ENCODE measurements at places on chromosomes 12 and 14.

- no peak for DNase-seq
Measured at GRCh38 chr14:80615831-80616230, 325.7 kb downstream of the CEP128 start.

DNA sequence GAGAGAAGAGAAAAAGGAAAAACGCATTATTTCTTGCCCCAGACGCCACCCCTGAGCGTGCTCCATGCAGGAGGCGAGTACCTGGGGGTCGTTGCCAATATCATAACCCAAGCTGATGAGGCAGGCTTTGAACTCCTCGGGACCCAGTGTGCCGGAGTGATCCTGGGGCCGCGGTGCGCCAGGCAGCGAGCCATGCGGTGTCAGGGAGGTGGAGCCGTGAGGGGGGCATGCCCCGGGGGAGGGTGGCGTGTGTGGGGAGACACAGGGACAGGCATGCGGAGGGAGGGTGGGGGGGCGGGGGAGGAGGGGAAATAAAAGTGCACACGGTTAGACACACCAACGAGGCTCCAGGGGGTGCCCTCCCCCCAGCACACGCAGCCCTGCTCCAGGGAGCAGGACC lies 86.0 kb upstream of the ZFP36L1 start:
- no peak for DNase-seq

DNA sequence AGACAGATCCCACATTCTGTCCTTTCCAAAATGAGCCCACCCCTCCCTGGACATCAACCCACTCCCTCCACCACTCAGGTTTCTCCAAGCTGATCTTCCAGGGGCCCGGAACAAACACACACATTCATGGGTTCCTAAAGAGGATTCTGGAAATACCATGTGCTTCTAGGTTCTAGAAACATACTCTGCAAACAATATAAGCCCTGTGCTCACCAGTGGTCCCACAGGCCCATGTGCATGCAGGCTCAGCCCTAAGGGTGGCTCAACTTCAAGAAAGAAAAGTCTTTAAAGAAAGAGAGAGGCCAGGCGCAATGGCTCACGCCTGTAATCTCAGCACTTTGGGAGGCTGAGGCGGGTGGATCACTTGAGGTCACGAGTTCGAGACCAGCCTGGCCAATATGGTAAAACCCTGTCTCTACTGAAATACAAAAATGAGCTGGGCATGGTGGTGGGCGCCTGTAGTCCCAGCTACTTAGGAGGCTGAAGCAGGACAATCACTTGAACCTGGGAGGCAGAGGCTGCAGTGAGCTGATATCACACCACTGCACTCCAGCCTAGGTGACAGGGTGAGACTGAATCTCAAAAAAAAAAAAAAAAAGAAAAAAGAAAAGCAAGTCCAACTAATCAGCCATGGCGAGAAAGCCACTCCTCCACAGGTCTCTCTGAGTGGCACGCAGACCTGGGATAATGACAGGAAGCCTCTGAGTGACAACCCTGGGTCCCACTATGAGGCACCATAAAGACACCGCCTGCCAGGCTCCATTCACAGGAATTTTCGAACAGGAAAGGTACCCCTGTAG lies 59.5 kb upstream of the PNMA1 start:
- no peak for DNase-seq

DNA sequence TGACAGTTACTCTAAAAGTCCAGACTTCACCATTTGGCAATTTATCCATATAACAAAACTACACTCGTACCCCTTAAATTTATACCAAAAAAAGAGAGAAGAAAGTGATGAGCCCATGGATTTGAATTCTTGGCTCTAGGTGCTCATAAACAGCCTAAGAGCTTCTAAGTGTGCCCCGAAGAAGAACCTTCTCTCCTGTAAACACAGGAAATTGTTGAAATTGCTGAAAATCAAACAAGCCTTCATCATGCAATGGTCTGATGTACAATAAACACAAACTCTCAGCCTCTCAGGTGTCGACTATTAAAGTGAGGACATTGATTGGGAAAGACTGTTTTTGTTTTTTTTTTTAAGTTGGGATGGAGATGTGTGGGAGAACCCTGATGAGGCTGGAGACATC lies 21.8 kb downstream of the PDE6H start:
- no peak for DNase-seq

DNA sequence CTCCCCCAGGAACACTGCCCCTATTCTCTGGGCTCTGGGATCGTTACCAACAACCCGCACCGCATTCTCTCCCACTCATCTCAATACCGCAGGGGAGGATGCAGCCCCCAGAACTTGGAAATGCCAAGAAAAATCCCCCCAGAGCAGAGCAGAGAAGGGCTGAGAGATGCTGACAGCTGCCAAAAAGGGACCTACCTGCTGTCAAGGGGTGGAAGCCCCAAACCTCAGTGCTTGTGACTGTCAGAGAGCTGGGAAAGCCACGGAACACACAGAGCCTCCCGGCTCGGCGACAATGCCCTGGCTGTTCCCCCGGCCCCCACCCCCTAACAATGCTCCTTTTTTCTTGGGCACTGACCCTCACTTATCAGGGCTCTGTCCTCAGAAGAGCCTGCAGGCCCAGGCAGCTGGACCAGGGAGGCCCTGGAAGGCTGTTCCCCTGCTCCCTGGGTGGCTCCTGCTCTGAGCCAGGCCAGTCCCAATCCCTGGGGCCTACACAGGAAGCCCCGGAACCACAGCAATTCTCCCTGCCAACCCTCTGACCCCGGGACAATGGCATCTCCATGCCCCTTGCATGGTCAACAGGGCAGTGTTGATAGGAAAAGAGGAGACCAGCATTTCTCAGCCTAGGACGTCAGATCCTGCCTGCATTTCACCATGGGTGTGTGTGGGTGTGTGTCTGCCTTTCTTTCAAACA lies 78.9 kb downstream of the ITPK1 start:
- no peak for DNase-seq

DNA sequence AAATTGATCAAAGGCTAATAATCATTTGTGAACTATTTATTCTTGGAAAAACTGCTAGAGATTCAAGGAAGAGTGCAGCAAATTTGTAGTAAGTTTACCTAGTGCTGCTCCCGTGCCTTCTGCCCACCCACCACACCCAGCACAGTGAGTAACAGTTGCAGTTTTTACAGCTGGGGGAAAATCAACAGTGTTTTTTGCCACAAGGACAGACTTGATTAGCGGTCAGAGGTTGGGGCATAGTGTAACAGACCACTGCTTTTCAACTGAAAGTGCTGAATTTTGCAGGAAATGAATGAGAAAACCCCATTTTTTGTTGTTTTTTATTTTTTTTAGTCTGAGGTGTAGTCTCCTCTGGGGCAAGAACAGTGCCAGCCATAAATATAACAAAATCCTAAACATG lies 7.5 kb upstream of the KLRK1 start:
- DNase-seq = no peak

DNA sequence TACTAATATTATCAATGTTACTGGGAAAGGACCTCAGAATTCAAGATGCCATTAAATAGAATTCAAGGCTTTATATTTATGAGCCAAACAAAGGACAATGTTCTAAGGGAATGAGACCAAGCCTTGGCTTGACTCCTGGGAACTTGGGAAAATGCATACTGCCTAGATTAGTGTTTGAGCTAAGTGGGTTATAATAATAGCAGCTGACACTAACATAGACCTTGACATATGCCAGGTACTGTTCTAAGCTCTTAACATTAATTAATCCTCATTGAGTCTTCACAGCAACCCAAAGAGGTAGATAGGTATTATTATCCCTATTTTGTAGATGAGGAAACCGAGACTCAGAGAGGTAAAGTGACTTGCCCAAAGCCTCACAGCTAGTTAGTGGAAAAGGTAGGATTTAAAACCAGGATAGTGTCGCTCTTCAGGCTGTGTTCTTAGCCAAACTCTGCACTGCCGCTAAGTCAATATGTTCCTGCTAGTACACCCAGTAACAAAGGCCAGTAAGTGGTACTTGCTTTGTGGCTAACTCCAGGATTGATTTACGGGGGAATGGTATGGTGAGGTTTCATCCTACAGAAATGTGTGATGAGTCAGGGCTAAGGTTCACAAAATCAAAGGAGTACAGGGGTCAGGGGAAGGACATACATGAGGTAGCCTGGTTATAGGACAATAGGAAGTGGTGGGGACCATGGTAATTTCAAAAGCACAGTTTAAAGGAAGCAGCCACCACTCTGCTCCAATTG lies 35.8 kb upstream of the PRKAB1 start:
- no peak for DNase-seq

DNA sequence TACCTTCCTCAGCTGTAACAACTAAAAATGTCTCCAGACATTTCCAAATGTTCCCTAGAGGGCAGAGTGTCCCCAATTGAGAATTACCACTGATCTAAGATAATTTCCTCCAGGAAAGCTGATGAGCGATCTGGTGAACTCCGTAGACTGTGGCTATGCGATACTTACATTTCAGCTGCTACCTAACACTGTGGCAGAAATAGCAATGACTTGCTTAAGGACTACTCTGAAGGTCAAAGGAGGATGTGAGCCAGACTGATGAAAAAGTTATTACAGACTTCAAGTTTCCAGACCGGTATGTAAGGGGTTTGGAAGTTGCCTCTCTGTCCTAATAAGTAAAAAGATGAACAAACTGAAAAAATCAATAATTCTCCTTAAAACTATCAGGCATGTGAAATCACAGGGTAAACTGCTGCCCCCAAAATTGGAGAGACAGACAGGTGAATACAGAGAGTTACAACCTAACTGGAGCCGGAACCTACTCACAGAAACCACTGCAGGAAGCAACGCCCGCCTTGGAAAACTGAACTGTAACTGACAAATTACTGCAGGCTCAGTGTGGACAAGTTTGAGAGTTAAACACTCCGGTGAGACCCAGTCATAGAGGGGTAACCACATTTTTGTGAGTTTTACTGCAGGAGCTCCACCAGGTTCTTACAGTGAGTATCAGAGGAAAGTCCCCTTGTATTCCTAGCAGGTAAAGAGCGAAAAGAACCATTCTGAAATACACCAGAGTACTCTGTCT lies 60.0 kb upstream of the PARP11 start:
- DNase-seq = no peak

DNA sequence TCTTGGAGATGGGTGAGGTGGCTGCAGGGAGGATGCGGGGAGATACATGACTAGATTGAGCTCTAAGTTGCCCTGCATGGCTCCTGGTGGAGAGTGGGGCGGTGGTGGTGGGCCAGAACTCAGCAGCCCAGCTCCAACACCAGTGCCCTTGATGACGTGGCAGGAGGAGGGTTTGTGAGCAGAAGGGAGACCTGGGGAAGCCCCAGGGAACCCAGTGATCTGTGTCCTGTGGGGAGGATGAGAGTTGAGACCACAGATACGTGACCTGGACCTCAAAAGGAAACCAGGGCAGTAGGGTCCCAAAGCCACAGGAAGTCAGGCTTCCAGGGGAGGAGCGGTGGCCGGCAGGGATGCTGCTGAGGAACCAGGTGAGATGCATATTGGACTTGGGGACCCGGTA lies 989.1 kb upstream of the TMEM132C start:
- DNase-seq = no peak

GRCh38 chr14:24839617-24840203 lies 205.7 kb upstream of the GZMB start:
- no peak for DNase-seq

GRCh38 chr14:33068040-33068439 lies 129.4 kb downstream of the NPAS3 start:
- no peak for DNase-seq

GRCh38 chr12:57039016-57039798 lies 10.7 kb downstream of the MYO1A start:
- DNase-seq = no peak

GRCh38 chr12:116878567-116879508 lies 2.4 kb downstream of the HRK start:
- no peak for DNase-seq

DNA sequence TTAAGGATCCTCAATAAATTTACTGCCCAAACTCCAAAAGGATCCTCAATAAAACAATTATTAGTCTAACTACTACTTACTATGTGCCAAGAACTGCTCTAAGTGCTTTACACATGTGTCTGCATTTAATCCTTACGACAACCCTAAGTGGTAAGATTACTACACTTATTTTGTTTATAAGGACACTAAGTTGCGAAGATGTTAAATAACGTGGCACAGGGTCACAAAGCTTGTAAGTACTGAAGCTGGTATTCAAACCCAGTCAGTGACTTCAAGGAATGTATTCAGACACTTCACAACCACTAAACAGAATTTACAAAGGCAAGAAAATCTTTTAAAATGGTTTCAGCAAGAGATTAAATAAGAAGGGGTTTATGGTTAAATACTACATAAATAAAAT lies 13.0 kb downstream of the FERMT2 start:
- DNase-seq = no peak

GRCh38 chr14:71776471-71777360 lies 155.5 kb upstream of the RGS6 start:
- no peak for DNase-seq

- DNase-seq = no peak
Measured at GRCh38 chr14:57182760-57183503, 85.8 kb downstream of the EXOC5 start.

DNA sequence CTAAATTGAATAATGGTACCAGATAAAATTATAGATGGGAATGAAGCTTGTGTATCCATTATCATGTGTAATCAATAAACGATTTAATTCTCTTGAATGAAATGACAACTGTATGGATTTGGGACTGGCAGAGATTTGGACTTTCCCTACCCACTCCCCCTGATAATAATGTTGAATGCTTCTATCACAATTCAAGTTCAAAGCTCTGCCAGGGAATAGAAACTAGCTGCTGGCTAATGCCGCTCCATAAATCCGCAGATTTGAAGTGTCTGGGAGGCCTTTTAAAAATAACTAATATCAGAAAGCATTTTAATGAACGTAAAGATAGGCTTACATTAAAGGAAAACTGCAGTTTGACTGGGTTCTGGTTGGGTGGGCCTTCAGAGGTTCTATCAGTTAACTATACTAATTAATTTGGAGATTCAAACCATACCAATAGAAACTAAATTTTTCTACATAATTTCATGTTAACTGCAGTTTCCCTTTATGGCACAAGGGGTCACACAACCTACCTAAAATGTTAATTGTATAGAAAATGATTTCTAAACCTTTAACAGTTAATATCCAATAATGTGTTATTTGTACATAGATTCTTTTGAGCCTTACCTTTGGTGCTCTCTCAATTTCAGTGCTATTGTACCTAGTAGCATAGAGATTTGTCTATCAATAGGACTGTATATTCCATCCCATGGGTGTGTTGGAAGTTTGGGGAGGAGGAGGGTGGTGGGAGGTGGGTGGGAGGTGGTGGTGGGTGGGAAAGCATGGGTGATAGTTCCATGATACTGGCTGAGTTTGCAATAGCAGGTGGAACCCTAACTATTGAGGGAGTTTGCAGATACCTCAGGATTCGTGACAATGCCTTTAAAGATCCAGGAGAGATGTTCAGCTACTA lies 4.9 kb downstream of the HNRNPA1 start:
- DNase-seq = no peak

DNA sequence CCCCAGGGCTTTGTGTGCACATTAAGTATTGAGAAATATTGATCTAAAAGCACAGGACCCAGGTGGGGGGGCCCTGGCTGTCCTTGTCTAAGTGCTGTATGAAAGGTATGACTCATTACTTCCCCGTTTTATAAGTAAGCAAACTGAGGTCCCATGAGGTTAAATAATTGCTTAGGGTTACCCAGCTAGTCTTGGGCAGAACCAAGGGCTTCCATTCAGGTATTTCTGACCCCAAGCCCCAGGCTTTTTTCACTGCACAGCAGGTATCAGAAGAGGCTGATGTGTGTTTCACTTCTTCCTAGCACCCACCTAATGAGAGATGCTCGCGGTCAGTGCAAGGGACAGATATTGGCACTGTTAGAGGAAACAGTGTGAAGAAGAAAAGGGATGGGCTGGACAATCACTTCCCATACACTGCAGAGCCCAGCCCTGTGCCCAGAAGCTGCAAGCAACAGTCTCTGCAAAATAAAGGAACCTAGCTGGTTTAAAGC lies 4.7 kb upstream of the TC2N start:
- no peak for DNase-seq
